T47D (cell line): ENCODE measurements at places on chromosomes 7 and 10.

DNA sequence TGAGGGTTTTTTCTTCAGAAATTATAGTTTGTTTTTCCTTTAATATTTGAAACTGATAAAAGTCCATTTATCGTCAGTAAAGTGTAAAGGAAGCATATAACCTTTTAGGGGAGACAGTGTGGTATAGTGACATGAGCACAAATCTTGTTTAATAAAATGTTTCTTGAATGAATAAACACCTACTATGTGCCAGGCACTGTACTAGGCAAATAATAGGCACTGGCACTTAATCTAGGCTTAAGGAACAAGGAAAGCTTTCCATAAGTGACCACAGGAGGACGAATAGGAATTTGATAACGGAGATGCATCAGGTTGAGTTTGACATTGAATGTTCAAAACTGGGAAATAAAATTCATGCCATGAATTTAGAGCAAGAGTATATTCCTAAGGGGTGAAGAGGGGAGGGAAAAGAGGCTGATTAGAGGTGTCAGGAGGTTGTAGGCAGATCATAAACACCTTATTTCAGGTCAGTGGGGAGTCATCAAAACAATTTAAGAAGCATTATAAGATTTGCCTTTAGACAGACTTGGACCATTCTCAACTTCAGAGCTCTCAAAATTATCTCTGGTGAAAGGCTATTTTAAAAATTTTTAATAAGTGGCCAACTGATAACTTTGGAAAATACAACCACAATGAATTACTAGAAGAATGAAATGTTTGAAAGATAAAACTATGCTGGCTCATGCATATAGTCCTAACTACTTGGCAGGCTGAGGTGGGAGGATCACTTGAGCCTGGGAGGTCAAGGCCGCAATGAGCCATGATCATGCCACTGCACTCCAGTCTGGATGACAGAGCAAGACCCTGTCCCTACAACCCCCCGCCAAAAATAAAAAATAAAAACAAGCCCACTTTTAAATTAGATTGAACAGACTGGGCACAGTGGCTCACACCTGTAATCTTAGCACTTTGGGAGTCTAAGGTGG is 22.4 kb downstream of the RALA start:
- no peak for DNase-seq

- no peak for DNase-seq
Measured at GRCh38 chr7:149228831-149229471, 10.5 kb upstream of the ZNF212 start.

- no peak for DNase-seq
Measured at GRCh38 chr7:3517344-3517743, 216.3 kb downstream of the SDK1 start.

- no peak for DNase-seq
Measured at GRCh38 chr7:123533929-123534382, 439 bp downstream of the IQUB start.

DNA sequence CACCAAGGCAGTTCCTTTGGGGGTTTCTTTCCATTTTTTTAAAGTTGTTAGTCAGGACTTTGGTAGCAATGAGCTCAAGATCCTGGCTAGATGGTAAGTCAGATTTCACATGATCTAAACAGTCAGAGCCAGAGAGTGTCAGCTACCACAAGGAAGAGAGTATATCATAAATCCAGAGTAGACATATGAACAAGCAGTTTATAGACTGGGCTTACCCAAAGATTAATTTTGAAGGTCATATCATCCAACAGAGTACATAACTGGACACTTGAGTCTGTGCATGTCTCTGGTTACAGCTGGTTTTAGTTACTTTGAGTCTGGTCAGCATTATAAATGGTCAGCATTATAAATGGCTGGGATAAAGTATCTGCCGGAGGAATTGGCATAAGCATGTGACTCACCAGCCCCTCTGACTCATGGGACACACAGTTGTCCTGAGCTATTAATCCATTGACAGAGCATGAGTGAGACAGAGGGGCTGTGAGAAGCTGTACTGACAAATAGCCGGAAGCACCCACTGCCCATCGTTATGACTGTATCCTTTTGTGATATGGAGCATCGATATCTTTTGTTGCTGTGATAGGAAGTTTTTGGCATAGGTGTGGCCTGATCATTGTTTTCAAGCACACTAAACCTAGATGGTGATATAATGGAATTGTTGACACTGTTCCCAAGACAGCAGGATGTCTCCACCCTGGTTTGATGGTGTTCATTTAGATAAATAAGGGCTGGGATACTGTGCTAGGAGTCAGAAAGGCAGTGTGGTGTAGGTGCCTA is 19.3 kb downstream of the PPP1R3C start:
- no peak for DNase-seq

GRCh38 chr10:4181081-4181480 is 396.1 kb upstream of the KLF6 start:
- DNase-seq = no peak

- DNase-seq = peak; percentile 34
Measured at GRCh38 chr10:62136931-62137330, 131.7 kb downstream of the RTKN2 start.

DNA sequence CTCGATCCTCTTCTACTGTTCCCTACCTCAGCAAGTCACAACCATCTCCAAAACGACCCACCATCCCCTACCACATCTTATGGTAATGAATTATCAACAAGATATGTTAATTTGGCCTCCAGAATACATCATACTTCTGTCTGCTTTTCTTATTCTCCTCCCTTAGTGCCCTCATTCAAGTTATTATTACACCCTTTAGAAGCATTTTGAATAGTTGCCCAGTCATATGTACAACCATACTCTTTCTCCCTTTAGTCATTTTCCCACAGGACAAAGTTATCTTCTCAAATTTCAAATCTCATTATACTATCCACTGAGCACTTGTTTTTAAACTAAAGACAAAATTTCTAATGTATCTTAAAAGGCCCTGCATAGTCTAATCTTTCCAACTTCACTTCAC is 71.0 kb downstream of the GNAT3 start:
- DNase-seq = no peak

- DNase-seq = no peak
Measured at GRCh38 chr7:42915356-42915755, 3.5 kb upstream of the C7orf25 start.

- DNase-seq = no peak
Measured at GRCh38 chr7:142384493-142384922, 126.7 kb upstream of the PRSS58 start.

DNA sequence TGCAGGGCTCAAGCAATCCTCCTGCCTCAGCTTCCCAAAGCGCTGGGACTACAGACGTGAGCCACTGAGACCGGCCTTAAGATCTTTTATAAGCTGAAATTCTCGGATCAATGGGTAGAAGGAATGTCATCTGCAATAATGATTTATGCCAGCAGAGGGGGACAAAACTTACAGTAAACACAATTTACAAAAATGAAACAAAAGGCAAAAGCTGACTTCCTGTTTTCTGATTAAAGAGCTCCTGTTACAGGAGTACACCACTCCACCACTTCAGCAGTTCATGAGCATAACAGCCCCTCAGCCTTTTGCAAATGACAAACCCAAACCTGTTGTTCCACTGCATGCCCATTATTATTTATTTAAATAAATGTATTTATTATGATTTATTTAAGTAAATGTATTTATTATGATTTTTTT is 88.5 kb upstream of the ATP6V0A4 start:
- DNase-seq = peak; percentile 13

GRCh38 chr7:129644634-129645230 is 33.2 kb downstream of the NRF1 start:
- no peak for DNase-seq

DNA sequence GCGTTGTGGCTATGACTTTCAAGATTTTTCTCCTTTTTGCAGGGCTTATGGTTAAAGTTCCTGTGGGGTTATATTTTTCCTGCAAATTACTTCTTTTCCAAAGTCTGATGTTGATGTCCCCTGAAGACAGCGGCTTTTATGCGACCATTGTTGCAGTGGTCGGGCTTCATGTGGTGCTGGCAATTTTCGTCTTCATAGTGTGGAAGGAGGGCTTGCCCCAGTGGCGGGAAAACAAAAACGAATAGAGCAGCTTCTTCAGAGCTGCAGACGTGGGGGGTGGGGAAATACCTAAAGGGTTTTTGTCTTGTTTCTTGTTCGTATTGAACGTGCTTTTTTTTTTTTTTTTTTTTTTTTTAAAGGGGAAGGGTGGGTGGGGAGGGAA is 53.8 kb downstream of the MCMBP start:
- DNase-seq = no peak

- DNase-seq = no peak
Measured at GRCh38 chr10:16491933-16492332, 29.7 kb downstream of the C1QL3 start.
